ENCODE measurements at places on chromosomes 12 and 14.
A peak's percentile ranks its signal among the peaks of the same experiment; 100 is the strongest.

DNA sequence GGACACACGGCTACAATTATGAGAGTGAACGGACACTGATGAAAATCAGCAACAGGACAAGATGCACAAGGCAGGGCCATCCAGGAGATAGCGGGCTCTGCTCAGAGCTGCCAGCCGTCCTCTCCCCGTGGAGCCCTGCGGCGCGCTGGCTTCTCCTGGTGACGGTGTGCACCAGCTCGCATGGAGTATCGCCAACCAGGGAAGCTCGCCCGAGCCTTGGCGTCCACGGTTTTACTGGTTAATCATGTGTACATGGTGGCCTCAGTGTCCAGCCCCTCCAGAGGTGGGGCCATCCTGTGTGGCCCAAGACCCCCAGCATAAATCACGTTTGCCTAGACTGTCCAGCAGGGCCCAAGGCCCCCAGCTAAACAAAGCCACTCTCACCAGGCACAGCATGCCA lies 31.2 kb upstream of the DYNC1H1 start:
- DNase-seq: no peak

GRCh38 chr14:94514351-94514750 lies 5.1 kb upstream of the SERPINA12 start:
- no peak for DNase-seq

DNA sequence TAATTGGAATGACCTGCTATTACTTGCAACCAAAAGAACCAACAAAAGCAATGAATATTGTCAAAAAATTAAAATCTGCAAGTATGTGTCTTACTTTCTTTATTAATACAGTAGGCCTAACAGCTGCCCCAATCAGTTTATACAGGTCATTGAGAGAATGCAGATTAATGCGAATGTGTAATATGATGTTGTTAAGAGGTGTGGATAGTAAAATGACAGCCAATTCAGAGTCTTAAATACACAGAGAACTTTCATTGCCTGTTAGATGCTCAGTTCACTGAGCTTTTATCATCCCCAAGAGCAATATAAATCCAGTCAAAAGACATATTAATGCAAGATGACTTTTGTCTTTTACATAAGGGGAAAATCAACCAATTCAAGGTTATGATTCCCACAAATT lies 58.7 kb downstream of the STXBP6 start:
- no peak for DNase-seq

DNA sequence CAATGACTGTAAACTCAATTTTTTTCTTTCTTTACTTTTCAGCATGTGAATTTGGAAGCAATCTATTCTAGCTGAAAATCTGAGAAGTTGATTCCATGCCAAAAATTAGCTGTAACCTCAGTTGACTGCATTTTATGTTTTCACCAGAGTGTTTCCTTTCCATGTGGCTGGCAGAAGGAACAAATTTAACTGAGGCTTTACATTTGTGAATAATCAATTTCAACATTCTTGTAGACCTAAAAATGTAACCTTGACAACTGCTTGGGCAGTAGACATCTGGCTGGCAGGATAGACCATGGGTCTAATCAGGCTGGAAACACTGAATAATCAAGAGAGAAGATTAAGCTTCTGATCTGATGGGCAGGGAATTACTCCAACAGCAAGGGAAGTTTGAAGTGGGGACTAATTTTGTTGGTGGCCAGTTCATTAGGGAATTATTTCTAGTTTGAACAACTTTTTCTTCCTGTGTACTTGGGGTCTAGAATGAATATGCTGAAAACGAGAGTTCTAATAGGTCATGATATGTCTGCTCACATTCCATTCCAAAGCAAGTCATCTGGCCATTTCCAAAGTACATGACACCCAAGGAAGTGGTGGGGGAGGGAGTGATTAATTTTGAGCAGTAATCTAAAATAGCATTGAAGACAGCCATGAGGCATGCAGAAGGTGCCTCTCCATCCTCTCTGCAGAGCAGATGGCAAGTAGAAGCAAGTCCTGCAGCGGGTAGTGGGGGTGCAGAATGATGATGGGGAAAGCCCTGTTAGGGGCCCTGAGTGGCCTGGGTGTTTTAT lies 68.2 kb downstream of the ATP23 start:
- no peak for DNase-seq

DNA sequence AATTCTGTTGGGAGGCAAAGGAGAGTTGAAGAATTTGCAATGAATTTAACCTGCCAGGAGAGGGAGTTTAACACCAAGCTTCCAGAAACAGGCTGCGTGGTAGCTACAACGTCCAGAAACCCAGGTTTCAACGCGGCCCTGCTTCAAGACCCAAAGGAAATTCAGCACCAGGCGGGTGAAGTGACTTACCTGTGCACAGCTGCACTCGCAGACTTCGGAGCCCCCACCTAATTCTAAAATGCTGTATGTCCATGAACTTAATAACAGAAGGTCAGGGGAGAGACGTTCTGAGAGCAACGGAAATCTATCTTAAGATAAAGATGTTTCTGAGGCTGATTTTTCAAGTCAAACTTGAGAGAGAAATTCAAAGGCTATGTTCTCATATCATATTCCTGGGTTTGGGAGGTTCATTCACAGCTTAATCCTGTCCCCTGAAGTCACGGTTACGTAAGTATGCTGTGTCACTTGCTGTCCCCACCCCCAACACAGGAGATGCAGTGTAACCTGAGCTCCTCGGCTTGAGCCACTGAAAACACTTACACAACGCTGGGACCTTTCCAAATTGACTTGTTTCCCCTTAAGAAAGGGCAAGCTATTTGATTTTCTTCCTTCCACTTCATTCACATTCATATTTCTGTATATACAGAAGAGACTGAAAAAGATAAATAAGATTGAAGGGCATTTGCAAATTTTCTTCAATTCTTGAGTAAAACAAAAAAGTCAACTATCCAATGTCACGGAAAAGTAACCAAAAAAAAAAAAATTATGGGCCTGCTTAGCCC lies 22.7 kb downstream of the CLIP1 start:
- peak; percentile 47 for DNase-seq

GRCh38 chr14:69768873-69769272 lies 1.9 kb downstream of the SRSF5 start:
- DNase-seq: no peak

- DNase-seq: no peak
Measured at GRCh38 chr14:24705840-24706239, 71.8 kb upstream of the GZMB start.

GRCh38 chr12:131152587-131152986 lies 198.9 kb downstream of the ADGRD1 start:
- DNase-seq: no peak

- DNase-seq: no peak
Measured at GRCh38 chr14:65720171-65720570, 307.6 kb downstream of the FUT8 start.

- DNase-seq: no peak
Measured at GRCh38 chr12:22276867-22277266, 57.6 kb downstream of the ST8SIA1 start.

GRCh38 chr12:78146365-78146772 lies 315.7 kb downstream of the NAV3 start:
- DNase-seq: no peak

DNA sequence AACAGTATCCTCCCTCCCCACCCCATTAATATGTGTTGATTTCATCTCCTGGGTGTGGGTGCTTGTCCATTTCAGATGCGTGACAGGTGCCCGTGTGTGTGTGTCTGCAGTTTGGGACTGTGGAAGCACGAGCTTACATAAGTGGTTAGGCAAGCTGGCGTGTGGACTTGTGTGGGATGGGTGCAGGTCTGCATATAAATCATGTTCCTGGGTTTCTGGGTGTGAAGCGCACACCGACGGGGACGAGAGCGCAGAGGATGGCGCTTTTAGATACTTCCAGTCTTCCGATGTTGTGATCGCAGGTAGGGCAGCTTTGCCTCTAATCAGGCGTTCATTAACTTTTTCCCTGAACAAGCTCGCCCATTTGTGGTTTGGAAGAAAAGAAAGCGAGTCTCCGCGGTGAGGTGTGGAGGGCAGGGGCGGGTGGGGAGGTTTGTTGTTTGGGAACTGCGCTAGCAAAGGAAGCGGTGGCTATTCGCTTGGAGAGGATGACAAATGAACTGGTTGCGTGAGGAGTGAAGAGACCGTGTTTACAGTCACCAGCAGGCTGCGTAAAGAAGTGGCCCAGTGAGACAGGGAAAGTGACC lies 865 bp downstream of the RGS6 start:
- no peak for DNase-seq

GRCh38 chr12:108693751-108694150 lies 37.6 kb downstream of the CORO1C start:
- no peak for DNase-seq

- no peak for DNase-seq
Measured at GRCh38 chr12:113361574-113362370, 3.4 kb downstream of the PLBD2 start.

GRCh38 chr14:58677996-58678395 lies 40.2 kb downstream of the DACT1 start:
- DNase-seq: no peak

DNA sequence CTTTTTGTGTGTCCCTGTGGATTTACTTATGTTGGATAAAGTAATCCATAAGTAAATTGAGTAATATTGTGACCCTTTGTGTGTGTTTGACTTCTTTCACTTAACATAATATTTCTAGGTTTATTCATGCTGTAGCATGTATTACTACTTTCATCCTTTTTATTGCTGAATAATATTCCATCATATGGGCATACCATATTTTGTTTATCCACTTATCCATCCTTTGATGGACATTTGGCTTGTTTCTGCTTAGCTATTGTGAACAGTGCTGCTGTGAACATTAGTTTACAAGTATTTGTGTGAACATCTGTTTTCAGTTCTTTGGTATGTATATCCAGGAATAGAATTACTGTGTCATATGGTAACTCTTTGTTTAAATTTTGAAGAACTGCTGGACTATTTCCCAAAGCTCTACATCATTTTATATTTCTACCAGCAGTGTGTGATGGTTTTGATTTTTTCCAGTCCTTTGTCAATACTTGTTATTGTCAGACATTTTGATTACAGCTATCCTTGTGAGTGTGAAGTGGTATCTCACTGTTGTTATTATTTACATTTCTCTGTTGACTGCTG lies 25.2 kb downstream of the G2E3 start:
- no peak for DNase-seq

DNA sequence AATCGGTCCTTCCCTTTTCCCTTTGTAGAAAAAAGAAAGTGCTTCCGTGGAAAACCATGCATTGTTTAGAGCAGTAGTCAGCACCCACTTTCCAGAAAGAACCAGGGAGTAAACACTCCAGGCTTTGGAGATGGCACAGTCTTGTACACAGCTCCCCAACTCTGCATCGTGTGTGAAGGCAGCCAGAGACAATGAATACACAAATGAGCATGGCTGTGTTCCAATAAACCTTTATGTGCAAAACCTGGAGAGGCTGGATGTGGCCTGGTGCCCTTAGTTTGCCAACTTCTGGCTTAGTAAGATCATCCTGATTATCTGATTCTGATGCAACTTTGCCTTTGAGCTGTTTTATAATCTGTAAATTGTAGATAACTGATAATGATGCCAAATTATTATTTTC lies 463.4 kb upstream of the TMEM132C start:
- DNase-seq: peak; percentile 53

- no peak for DNase-seq
Measured at GRCh38 chr12:92551853-92552397, 150.9 kb upstream of the PLEKHG7 start.

DNA sequence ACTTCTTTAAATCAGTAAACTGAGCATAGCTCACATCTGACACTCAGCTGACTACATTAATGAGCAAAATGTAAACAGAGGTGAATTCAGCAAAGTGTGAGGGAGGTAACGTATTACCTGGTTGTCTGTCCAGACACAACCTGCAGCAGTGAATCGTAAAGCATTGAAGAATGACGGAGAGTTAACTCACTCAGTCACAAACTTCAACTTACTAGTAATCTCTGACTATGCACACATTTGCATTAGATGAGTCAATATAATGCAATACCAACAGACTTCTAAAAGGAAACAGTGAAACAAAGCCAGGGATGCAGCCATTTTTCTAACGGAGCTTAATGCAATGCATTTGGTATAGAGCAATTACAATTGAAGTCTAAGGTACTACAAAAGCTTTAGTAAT lies 40.0 kb downstream of the STX2 start:
- no peak for DNase-seq

DNA sequence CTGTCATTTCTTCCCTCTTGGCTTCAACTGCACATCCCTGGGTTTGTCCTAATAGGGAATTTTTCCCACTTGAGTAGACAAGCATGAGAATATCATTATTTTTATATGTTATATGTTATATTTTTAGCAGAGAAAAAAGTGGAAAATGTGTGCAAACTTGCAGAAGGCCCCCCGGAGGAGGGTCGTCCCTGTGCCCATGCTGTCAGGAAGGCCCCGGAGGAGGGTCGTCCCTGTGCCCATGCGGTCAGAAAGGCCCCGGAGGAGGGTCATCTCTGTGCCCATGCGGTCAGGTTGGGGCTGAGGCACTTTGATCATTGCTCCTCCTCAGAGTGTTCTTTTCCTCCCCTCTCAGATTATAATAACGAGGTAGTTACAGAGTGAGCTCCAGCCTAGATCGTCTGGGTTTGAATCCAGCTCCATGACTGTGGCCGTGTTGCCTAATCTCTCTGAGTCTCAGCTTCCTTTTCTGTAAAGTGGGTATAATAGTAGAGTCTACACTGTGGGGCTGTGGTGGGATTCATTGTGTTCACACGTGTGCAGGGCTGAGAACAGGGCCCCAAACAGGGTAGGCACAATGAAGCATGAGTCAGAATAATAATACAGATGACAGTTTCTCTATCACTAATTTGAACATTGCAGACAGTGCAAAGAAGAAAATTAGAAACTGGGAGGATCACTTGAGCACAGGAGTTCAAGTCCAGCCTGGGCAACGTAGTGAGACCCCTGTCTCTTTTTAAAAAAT lies 33.4 kb downstream of the ELK3 start:
- DNase-seq: no peak

- DNase-seq: no peak
Measured at GRCh38 chr14:50237427-50237826, 6.0 kb upstream of the SOS2 start.

DNA sequence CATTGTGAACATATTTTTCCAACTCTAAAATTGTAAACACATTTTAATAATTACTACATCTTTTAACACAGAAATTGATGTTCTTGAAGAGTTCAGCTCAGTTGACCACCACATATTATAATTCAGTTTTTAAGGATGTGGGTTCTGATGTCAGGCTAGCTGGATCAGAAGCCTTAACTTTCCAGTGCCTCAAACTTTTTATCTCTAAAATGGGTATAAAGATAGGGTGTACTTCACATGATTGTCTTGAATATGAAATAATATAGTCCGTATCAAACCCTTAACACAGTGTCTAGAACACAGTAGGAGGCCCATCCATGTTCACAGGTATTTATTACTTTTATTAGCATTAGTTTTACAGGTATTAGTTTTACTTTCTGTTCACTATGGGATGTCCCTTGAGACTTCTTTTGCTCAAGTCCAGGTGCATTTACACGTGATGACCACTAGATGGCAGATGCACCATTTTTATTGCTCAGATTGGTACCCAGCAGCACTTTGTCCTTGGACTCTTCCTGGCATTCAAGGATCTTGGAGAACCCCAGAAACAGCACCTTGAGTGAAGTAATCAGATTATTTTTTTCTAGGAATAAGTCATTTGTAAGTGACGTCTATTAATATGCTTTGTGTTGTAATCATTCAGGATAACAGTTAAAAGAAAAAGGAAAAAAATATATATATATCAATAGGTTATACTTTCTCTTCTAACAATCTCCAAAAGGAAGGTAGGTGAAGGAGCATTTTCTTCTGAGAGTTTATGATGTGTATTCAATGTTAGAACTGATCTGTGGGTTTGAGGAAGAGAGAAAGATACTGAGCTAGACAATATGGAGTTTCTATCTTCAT lies 580.2 kb downstream of the ETNK1 start:
- no peak for DNase-seq

GRCh38 chr14:81187832-81188522 lies 32.8 kb downstream of the GTF2A1 start:
- no peak for DNase-seq
